ENCODE measurements at places on chromosomes 13 and 19. TPM values are rescaled to one million over a fixed set of nuclear protein-coding genes. Genes with fewer than 3 reads are reported as not detected.
A peak's percentile ranks its signal among the peaks of the same experiment; 100 is the strongest.

The ZNF541 gene
- not detected for polyA plus RNA-seq

The ZFR2 gene
- polyA plus RNA-seq = 0.23 TPM

- DNase-seq = peak; percentile 20
These were observed 246.5 kb upstream of the ARGLU1 start for GRCh38 chr13:106814463-106814862.

GRCh38 chr13:85381082-85381481 lies 418.1 kb downstream of the SLITRK6 start:
- no peak for DNase-seq

- no peak for DNase-seq
These were observed 9.8 kb downstream of the PARP4 start for GRCh38 chr13:24502533-24503378.

- no peak for DNase-seq
These were observed 27.5 kb upstream of the SERPINE3 start for GRCh38 chr13:51311957-51312520.

All from muscle of arm (tissue), 14 donors.